ENCODE measurements at places on chromosomes 3 and 15.

- no peak for DNase-seq
These were observed 54.1 kb upstream of the CHRNB4 start for GRCh38 chr15:78695046-78695671.

- DNase-seq: no peak
These were observed 51.8 kb upstream of the ADPGK start for GRCh38 chr15:72835294-72835890.

- peak; percentile 3 for DNase-seq
These were observed 69.0 kb upstream of the THBS1 start for GRCh38 chr15:39511916-39512260.

DNA sequence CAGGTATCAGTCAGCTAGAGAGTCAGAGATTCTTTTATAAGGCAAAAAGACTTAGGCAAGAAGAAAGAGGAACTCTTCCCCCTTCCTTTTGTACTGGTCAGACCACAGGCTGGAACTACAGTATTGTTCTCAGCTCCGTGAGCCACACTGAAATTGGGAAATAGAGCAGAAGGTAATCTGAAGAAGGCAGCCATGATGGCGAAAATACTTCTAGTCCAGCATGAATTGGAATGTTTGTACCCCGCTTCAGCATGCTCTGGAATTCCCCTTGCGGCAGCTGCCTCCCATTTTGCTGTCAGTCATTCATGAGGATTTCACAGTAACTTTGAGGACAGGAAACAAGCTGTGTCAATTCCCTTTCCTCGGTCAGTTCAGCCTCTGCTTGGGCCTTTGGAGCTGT, 96.2 kb downstream of the CORO2B start:
- DNase-seq: no peak

- no peak for DNase-seq
These were observed 146.1 kb upstream of the LPP start for GRCh38 chr3:188007897-188008296.

GRCh38 chr3:108301695-108302404, 5.5 kb downstream of the HHLA2 start:
- DNase-seq: no peak

DNA sequence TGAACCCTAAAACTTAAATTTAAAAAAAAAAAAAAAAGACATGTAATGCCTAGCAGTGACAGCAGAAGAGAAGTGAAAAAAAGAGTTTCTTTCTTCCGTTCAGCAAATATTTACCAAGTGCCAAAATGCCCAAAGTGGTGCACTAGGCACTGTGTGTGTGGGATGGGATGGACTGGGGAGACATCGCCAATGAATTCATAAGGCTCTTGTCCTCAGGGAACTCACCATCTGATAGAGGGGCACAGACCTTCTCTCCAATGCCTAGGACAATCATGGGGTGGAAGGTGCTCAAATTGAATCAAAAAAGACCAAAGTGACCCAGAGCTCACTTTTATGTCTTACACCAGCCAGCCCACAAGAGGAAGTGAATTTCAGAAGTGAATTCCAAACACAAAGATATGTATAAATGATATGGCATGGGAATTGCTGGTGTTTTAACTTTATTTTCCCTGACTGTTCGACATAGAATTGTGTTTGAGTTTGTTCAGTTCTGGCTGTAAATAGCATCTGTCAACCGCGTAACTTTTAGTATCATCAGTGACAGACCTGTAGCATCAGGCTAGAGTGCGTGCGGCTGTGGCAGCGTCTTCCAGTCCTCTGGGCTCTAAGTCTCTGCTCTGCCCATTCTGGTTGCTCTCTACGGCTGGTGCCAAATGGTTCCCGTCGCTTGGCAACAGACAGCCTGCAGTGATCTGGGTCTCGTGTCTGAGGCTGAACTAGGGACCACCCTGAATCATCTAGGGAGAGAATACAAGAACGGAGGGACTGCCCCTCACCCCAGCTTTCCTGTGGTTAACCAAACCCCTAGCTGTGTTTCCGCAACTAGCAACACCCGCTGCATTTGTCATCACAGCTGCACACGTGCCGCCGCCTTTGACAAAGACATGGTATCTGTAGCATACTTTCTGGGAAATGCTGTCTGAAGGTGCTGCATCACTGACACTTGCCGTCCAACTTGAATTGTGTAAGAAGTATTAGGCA, 154.0 kb upstream of the THBS1 start:
- DNase-seq: peak; percentile 12

DNA sequence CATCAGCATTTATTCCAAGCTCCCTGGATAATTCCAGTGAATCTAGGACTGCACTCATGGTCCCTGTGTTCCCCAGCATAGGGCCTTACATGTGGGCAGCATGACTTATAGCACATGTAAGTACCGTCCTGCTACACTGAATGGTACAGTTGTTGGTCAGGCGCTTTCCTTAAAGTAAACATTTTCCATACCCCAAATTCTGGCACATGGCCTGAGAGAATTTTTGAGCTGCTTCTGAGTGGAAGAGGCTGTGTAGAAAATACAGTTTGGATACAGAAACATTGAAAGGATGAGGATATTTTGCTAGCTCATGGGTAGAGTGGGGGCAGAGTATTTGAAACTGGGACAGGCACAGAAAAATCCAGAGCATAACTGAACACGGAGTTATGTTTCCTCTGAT, 27.6 kb downstream of the CORO2B start:
- DNase-seq: no peak

DNA sequence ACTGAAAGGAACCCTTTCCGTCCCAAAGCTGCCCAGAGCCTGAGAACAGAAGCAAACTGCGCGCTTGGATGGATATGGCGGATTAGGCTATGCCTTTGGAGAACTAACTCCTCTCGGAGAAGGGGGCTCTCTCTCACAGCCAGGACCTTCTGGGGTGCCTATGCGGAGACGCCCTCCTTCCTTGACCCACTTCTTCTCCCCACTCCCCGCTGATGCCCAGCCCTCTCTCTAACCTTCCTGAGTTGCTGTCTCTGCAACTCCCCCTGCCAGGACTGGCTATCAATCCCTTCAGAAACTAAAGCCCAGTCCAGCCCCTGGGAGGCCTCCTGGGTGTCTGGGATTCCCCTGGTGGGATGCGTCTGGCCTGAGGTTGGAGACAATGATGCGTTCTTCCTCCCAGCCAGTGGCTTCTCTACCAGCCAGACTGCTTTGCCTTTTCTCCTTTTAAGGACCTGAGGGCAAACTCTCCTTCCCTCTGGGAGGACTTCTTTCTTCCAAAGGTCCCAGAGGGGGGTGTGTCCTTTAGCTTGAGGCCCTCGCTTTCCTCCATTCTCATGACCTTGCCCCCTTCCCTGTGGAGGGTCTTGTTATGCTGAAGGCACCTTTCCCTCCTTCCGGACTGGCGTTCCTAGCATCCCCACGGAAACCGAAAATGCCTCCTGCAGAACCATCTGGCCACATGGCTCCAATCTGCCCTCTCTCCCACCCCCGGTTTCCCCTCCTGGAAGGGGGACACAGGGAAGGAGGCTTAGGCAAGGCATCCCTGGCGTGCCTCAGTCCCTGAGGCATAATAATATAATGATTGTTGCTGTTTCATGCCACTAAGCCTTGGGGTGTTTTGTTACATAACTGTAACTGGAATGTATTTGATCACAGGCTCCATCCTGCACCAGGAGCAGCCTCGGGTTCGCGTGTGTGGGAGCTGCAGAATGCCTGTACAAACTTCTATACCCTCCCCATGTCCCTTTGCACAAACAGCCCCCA, 63.4 kb upstream of the C15orf39 start:
- no peak for DNase-seq

DNA sequence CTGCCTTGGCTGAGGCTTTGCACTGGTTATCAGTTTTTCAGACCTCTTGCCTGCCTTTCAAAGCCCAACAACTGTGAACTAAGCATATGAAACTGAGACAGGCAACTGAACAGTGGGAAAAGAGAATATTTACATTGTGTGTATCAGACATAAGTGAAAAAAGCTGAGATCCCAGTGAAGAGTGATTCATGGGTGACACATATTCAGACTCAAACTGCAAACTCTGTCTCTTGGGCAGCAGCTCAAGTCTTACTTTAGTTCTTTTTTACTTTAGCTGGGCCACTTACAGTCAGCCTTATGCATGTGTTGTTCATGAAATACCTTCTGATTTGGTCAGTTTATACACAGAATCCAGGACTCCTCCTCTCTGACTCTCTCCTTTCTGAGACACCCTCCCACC, 19.2 kb downstream of the SUCLG2 start:
- peak; percentile 14 for DNase-seq
